ENCODE measurements at places on chromosomes 2 and 18. TPM values are rescaled to one million over a fixed set of nuclear protein-coding genes. Genes with fewer than 3 reads are reported as not detected.

GRCh38 chr2:212686285-212686895, 147.8 kb upstream of the ERBB4 start:
- H3K27ac ChIP-seq = no peak overlapping the region
- H3K4me1 ChIP-seq = peaks cover 9% of the 10 kb centered on the region
- no peak overlapping the region for H3K4me3 ChIP-seq

DNA sequence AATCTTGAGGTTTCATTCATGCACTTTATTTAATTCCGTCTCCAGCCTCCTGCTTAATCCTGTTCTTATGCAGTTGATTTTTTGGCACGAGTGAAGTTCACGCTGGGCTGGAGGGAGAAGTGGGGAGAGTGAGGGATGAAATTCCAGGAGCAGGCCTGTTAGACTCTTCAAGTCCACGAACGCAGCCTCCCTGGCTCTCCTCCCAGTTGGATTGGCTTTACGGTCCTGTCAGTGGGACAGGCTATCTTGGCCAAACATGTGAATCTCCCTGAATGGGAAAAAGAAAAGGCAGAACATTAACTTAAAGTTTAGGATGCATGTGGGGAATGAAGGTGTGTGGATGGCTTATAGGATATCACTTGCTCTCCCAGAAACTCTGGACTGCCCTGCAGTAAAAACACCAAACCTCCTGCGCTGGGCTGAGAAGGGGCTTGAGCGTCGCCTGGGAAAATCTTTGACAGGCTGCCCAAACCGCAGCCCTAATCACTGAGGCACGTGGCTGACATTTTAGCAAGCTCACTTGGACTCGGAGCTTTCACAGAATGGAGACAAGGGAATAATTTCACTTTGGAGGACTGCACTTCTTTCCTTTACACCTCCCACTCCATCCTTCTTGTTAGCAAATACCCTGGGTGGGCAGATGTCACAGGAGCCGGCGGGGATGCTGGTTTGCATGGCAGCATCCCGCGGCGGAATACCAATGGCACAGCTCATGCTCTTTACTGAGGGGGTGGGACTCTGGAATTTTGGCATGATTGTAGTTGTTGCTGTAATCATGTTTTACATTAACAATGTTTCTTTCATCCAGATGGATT, 93.9 kb downstream of the ACKR3 start:
- no peaks in the 10 kb centered on the region for H3K27me3 ChIP-seq
- H3K27ac ChIP-seq = peak overlapping the region; percentile 82
- DNase-seq = no peak
- peaks cover 56% of the 10 kb centered on the region for H3K4me1 ChIP-seq

- H3K27me3 ChIP-seq = no peaks in the 10 kb centered on the region
- H3K4me1 ChIP-seq = peaks cover 25% of the 10 kb centered on the region
- no peak for DNase-seq
- no peak overlapping the region for H3K4me3 ChIP-seq
- H3K27ac ChIP-seq = no peak overlapping the region
These were observed 44.1 kb downstream of the FMNL2 start for GRCh38 chr2:152379089-152379488.

GRCh38 chr2:97011977-97012569, 25.7 kb upstream of the FAM178B start:
- H3K36me3 ChIP-seq = no peaks in the 10 kb centered on the region
- H3K27me3 ChIP-seq = peaks cover 48% of the 10 kb centered on the region
- H3K4me3 ChIP-seq = no peak overlapping the region
- H3K4me1 ChIP-seq = no peaks in the 10 kb centered on the region
- H3K27ac ChIP-seq = no peak overlapping the region
- DNase-seq = no peak

DNA sequence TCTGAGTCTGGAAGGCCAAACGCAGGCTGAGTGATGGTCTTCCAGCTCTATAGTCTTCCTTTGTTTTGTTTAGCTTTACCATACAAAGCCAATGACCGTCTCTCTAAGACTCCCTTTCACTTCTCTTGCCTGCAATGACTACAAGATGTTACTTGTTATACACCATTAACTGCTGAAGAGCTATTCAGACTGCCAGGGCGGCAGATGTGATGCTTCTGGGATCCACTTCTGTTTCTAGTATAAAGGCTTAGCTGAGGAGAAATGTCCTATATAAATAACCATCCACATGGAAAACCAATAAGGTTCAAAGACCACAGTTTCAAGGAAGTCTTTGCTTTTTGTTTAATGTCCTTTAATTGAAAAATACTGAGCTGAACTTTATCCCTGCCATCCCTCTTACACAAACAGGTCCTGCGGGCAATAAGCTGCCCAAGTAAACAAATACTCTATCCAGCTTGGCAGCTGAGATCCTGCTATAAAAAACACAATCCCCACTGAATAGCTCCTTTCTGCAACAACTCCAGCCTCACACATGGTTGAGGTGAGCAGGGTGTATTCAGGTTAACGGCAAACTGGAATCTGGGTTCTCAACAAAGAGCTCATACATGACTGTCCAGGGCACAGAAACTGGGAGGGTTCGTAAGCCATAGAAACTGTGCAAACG, 124.6 kb downstream of the VIT start:
- H3K4me1 ChIP-seq = no peaks in the 10 kb centered on the region
- H3K4me3 ChIP-seq = no peak overlapping the region
- no peaks in the 10 kb centered on the region for H3K36me3 ChIP-seq
- DNase-seq = no peak
- no peak overlapping the region for H3K27ac ChIP-seq
- no peaks in the 10 kb centered on the region for H3K27me3 ChIP-seq

GRCh38 chr2:35220461-35220860, 1135.1 kb upstream of the CRIM1 start:
- peaks cover 7% of the 10 kb centered on the region for H3K27me3 ChIP-seq
- no peak overlapping the region for H3K4me3 ChIP-seq
- DNase-seq = no peak
- no peak overlapping the region for H3K27ac ChIP-seq

DNA sequence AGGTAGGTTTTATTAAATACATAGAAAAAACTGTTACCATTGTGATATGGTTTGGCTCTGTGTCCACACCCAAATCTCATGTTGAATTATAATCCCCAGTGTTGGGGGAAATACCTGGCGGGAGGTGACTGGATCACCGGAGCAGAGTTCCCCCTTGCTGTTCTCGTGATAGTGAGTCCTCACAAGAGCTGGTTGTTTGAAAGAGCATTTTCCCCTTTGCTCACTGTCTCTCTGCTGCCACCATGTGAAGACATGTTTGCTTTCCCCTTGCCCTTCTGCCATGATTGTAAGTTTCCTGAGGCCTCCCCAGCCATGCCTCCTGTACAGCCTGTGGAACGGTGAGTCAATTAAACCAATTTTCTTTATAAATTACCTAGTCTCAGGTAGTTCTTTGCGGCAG, 352.7 kb upstream of the SLC39A10 start:
- no peaks in the 10 kb centered on the region for H3K4me1 ChIP-seq
- H3K27ac ChIP-seq = no peak overlapping the region
- peaks cover 27% of the 10 kb centered on the region for H3K27me3 ChIP-seq
- H3K4me3 ChIP-seq = no peak overlapping the region
- H3K36me3 ChIP-seq = no peaks in the 10 kb centered on the region
- no peak for DNase-seq

DNA sequence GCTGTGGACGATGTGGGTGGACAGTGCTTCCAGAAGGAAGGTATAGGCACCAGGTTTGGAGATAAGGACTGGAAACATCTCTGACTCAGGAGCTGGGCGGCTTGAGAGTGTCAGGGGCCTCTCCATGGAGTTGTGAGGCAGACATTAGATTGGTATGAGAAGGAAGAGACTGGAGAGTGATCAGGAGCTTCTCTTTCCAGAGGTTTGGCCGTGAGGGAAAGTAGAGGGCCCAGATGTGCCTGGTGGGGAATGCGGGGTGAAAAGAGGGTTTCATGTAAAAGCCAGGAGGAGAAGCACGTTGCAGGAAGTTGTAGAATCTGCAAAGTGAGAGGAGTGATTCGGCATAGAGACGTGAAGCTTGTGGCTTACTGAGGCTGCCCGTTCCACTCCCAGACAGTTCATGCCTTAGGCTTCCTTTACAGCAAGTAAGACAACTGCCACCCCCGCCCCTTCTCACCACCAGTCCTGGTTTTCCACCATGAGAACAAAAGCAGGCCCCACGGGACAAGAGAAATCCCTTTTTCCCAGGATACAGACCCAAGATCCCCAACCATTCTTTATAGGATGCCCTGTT, 166.3 kb upstream of the HDAC4 start:
- no peak for DNase-seq
- H3K27me3 ChIP-seq = peaks cover 34% of the 10 kb centered on the region
- no peaks in the 10 kb centered on the region for H3K4me1 ChIP-seq
- no peak overlapping the region for H3K27ac ChIP-seq
- H3K4me3 ChIP-seq = no peak overlapping the region
- no peaks in the 10 kb centered on the region for H3K36me3 ChIP-seq

- DNase-seq = no peak
- H3K27ac ChIP-seq = no peak overlapping the region
- H3K36me3 ChIP-seq = no peaks in the 10 kb centered on the region
- H3K4me1 ChIP-seq = no peaks in the 10 kb centered on the region
- no peak overlapping the region for H3K4me3 ChIP-seq
- no peaks in the 10 kb centered on the region for H3K27me3 ChIP-seq
These were observed 130.1 kb downstream of the ERBB4 start for GRCh38 chr2:212408524-212408923.

DNA sequence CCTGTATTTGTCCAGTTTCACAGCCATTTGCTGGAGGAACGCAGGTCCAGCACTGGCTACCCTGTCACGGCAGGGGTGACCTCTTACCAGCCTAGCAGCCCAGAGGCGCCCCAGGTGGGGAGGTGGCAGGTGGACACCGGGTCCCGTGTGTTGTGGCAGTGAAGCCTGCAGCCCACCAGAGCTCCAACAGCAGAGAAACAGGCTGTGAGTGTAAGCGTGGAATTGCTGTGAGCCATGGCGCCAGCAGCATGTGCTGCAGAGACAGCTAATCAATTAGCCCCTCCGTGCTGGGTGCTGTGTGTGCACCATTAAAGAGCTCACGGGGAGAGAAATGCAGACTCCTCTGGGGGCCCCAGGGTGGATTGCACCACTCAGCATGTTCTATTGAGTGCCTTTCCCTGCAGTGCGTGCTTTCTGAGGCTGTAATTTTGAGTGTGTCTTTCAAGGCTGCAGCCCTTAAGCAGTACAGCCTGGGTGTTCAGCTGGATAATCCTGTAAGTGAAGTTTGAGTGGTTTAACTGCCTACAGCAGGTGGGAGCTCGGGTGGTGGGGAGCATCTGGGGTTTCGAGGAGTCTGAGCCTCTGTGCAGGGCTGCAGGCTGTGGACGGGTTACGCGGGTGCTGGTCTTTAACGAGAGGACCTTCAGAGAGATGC, 15.9 kb downstream of the RTP5 start:
- H3K4me3 ChIP-seq = no peak overlapping the region
- no peak overlapping the region for H3K27ac ChIP-seq

DNA sequence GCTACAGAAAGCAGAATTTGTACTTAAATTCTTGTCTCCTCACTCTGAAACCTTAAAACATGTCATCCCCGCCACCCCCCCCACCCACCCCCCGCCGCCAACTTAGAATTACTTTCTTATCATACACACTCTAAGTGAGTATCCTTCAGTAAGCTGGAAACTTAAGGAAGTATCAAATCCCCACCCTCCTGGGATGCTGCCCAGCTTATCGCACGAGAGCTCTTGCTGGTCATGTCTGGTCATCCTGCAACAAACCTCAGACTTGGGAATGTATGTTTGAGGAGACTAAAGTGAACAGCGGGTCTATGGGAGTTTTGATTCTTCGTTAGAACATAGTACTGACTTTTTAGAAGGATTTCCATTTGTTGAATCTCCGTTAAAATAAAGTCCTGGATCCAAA, 203.3 kb downstream of the PTGR3 start:
- no peak overlapping the region for H3K4me3 ChIP-seq
- H3K4me1 ChIP-seq = peaks cover 15% of the 10 kb centered on the region
- DNase-seq = no peak
- H3K27ac ChIP-seq = no peak overlapping the region

The UGT1A5 gene
- not detected for total RNA-seq

The HOXD3 gene
- not detected for total RNA-seq

The DIPK1C gene
- not detected for total RNA-seq

The ST8SIA3 gene
- not detected for total RNA-seq

Measured in chondrocyte (in vitro differentiated cells).